ENCODE measurements at places on chromosomes 7 and 10.

DNA sequence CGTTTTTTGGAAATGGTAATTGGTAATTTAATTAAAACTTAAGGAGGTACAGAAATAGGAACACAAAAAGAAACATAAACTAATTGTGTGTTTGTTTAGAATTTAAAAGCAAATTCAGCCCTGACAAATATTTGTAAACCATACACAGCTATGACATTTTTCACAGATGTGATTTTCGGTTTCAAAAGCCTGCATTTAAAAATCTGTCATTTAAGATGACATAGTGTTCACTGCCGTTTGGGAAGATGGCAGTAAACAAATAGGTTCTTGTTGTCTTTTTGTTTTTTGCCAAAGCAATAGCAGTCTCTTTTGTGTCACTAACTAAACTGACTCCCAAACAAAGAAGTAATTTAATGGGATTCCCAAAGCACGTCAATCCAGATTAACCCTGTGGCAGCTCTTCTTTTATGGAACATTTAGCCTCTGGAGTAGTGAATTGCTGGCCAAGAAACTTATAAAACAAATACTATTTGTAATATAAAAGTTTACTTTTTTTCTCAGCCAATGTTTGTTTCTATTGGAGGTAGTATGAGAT is 697.6 kb downstream of the PHTF2 start:
- DNase-seq, result no peak

GRCh38 chr10:6918305-6918704 is 338.2 kb upstream of the PRKCQ start:
- no peak for DNase-seq

DNA sequence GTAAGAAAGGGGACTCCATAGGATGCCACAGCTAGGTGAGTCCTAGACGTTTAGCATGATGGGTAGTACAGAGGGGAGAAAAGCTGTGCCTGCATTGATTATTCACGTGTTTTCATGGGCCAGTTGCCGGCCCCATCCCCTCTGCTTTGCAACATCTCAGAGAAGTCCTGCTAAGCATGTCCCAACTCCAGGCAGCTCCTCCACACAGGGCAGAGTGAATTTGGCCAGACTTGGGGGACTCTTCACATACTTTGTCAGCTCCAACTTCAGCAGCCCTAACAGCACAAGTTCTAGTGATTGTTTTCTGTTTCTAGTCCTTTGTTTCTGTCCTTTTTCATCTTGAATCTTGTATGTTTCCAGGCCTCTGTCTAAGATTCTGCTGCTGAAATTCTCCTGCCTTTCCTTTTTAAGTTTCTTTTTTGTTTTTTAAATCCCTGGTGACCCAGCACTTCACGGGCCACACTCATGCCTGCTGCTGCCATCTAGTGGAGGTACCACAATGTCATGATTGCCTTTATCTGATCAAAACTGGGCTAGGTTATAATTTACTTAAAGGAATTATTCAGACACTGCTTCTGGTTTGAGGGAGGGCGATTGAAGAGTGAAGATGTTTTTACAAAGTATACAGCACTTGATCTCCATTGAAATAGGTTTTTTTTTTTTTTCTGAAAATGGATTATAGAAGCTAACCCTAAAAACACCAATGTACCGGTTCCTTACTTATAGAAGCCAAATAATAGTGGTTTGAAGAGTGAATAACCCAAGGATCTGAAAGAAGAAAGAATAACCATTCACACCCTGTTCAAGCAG is 276.9 kb downstream of the CSTF2T start:
- DNase-seq, result peak; percentile 45

GRCh38 chr7:2781636-2782035 is 62.5 kb downstream of the GNA12 start:
- no peak for DNase-seq

DNA sequence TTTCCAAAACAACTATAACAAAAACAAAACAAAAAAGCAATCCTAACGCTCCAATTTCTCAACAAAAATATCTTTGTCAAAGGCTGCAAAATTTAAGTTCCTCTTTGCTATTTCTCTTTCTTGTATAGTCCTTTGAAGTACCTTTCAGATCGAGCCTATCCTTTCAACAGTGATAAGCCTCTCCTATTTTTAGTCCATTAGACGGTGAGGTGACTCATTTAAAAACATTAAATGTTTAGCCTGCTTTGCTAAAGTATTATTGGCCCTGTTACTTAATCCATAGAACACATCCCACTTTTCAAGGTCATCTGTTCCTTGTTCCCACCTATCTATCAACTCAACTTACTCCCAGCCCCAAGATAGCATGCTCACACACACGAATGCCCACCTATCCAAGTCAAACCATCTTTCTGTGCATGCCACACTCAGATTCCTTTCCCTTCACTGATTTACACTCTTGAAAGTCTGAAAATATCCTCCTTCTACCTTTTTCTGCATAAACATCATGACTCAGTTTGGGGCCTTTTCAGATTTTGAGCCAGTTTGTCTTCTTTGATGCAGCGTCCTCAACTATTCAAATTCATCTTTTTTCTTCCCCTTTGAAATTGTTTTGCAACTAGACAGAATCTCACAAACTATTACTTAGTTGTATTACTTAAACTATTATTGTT is 224.9 kb upstream of the TMEM229A start:
- no peak for DNase-seq

All from left renal cortex interstitium (tissue), 4 donors.